Mesothelial cell of epicardium (in vitro differentiated cells): ENCODE measurements at places on chromosomes 6 and 20.

DNA sequence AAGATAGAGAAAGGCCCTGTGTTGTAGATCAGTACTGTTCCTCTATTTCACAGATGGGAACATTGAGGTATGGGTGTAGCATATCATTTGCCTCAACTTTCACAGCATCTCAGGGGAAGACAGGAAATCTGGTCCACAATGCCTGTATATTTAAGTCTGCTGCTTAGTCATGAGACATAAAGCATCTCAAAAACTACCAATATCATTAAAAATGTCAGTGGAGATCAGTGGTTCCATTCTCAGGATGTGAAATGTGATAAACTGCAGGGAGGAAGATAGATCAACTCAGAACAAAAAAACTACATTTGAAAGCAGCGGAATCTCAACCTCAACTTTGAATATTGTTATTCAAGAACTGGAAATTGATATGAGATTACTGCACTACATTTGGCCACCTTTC lies 192.9 kb upstream of the PREP start:
- no peaks in the 10 kb centered on the region for H3K36me3 ChIP-seq
- no peak for DNase-seq
- no peak overlapping the region for H3K4me3 ChIP-seq
- H3K27me3 ChIP-seq = no peaks in the 10 kb centered on the region
- peak overlapping the region; percentile 58 for H3K27ac ChIP-seq

GRCh38 chr6:152573762-152574161 lies 63.4 kb downstream of the SYNE1 start:
- peaks cover 17% of the 10 kb centered on the region for H3K4me1 ChIP-seq
- no peak for DNase-seq

DNA sequence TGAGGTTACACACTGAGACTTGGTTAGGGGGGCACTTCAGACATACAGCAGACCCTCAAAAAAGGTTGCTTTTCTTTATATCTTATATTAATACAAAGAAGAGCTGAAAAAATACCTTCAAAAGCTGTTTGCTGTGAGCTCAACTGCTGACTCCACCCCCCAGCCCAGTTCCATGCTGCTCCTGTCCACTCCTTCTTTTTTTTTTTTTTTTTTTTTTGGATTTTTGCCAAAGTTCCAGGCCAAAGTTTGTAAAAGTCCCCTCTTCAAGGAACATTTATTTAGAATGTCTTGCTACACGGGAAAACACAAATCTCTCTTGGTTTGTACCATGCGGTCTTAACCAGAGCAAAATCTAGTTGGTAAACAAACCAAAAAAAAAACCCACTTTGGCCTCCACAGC lies 85.3 kb upstream of the AKAP12 start:
- peaks cover 18% of the 10 kb centered on the region for H3K4me1 ChIP-seq
- H3K4me3 ChIP-seq = no peak overlapping the region
- H3K36me3 ChIP-seq = no peaks in the 10 kb centered on the region
- H3K27me3 ChIP-seq = no peaks in the 10 kb centered on the region

GRCh38 chr6:22583927-22584326 lies 14.6 kb downstream of the HDGFL1 start:
- no peaks in the 10 kb centered on the region for H3K27me3 ChIP-seq
- H3K27ac ChIP-seq = no peak overlapping the region
- no peak for DNase-seq
- no peaks in the 10 kb centered on the region for H3K4me1 ChIP-seq
- H3K4me3 ChIP-seq = no peak overlapping the region

DNA sequence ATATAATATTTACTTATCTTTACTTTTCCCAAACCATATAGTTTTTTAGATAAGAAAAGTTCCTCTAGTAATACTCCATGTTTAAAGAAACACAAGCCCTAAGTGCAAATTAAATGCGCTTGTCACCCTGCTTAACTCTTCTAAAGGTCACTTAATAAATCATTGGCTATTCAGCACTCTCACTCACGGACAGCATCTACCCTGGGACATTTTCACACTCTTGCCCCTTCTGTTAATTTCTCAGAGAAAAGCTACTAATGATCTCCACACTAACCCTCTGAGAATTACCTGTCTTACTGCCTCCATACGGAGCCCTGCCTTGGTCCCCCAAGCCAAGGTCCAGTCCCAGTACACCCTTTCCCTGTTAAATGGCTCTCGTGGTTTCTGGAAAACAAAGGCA lies 102.2 kb downstream of the NRN1 start:
- DNase-seq = no peak
- no peak overlapping the region for H3K27ac ChIP-seq
- H3K4me3 ChIP-seq = no peak overlapping the region
- no peaks in the 10 kb centered on the region for H3K4me1 ChIP-seq
- H3K27me3 ChIP-seq = peaks cover 4% of the 10 kb centered on the region

GRCh38 chr6:147507162-147508041 lies 1.1 kb upstream of the SAMD5 start:
- peaks cover 23% of the 10 kb centered on the region for H3K4me1 ChIP-seq
- peak; percentile 50 for DNase-seq
- H3K4me3 ChIP-seq = peak overlapping the region; percentile 80

DNA sequence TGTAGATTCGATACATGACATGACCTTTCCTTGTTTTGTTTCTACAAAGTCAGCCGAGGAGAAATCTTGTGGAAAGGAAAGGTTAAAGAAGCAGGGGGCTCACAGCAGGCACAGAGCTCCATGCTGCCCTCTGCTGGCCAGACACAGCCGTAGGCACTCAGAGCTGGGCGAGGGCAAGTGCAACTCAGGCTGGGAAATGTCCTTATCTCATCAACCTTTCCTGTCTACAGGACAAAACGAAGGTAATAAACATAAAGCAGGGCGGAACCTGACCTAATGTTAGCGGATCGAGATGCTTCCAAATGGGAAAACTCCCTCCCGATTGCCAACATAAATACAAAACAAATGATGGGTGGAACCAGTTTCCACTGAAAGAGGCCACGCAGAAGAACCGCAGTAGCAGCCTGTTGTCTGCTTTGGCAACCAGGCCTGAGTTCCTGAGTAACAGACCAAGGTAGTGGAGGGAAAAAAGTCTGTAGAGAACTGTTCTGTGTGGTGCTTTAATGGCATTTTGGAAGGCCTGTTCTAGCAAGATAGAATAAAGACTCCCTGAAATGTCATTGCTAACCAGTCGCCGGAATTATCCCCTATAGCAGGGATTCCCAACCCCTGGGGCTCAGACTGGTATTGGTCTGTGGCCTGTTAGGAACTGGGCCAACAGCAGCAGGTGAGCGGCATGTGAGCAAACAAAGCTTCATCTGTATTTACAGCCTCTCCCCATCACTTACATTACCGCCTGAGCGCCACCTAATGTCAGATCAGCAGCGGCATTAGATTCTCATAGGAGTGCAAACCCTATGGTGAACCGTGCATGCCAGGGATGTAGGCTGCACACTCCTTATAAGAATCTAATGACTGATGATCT lies 85.2 kb downstream of the MBOAT1 start:
- peaks cover 32% of the 10 kb centered on the region for H3K4me1 ChIP-seq
- no peaks in the 10 kb centered on the region for H3K27me3 ChIP-seq
- peak overlapping the region; percentile 51 for H3K27ac ChIP-seq
- DNase-seq = peak; percentile 76

DNA sequence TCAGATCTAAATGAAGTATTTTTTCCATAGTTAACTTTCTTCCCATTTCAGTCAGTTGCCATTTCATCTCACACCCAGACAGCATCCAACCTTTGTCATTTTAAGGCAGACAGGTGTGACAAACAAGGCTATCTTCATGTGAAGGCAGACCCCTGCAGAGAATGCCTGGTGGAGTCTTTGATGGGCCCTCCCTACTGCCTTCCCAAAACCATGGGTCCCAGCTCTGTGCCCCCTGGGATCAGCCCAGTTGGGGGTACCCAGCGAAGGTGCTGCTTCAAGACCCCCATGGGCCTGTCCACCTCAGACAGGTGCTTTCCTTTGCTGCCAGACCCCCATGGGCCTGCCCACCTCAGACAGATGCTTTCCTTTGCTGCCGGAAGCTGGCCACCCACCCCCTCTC lies 28.3 kb upstream of the ID1 start:
- peaks cover 47% of the 10 kb centered on the region for H3K4me1 ChIP-seq
- no peak for DNase-seq
- H3K36me3 ChIP-seq = peaks cover 5% of the 10 kb centered on the region

DNA sequence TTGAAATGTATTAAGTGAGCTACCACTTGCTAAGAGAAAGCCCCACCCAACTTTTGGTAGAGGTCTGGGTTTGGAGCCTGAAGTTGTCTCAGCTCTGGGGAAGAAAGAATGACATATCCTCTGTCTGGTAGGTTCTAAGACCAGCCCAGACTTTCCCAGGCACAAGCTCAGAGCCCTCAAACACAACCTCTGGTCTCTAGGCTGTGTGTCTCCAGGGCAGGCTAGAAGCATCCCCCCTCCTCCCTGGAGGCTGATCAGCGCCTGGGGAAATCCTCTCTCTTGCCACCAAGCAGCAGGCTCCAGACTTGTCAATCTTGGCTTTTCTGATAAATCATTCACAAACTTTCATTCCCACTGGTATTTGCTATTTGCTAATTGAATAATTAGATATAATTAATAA lies 226.5 kb upstream of the CST7 start:
- H3K4me3 ChIP-seq = no peak overlapping the region
- H3K27ac ChIP-seq = no peak overlapping the region
- peaks cover 12% of the 10 kb centered on the region for H3K27me3 ChIP-seq
- H3K4me1 ChIP-seq = no peaks in the 10 kb centered on the region

DNA sequence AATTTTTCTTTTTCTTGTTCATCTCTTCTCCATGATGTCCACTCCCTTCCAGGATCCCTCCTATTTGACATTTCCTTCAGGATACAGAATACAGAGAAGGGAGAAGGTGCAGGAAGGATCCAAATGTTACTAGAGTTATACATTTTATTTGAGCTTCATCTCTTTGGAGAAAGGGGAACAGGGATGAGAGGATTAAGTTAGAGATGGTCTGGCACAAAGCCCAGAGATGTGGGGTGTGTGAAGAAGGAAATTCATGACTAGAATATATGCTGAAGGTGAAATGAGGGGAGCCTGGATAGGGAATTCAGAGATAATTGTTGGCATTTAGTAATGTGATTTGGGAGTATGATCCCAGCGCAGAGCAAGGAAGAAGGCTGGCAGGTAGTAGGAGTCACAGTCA lies 22.5 kb upstream of the SRPK1 start:
- H3K4me1 ChIP-seq = no peaks in the 10 kb centered on the region
- no peak overlapping the region for H3K4me3 ChIP-seq
- H3K36me3 ChIP-seq = no peaks in the 10 kb centered on the region
- no peaks in the 10 kb centered on the region for H3K27me3 ChIP-seq
